ENCODE measurements at places on chromosomes 3 and 15.

DNA sequence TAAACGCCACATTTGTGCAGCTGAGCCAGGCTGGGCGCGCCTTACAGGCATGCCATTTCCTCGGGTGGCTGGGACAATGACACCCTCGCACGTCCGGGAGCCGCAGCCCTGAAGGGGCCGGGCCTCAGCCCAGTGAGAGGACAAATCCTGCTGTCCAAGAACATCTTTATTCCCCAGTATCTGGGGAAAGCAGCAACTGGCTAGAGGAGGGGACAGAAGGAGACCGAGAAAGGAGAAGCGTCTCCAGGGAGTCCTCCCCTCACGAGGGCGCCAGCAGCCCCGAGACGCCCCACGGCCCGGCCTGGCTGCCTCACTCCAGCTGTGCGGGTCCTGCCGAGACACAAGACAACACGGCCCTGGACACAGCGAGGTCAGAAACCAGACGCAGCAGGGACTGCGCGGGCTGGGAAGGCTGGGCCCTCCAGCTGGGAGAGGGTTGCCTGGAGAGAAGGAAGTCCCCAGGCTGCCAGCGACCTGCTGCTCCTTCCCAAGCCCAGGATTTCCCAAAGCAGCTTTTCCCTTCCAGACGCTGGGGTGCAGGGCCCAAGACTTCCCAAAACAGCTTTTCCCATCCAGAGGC is 130.2 kb downstream of the CHSY1 start:
- peak; percentile 51 for DNase-seq

GRCh38 chr15:81744364-81744763 is 301.5 kb downstream of the MEX3B start:
- no peak for DNase-seq

- DNase-seq = no peak
Observed at GRCh38 chr3:159583662-159584061, 405.0 kb upstream of the IL12A start.

- DNase-seq = no peak
Observed at GRCh38 chr15:70493787-70494516, 269.4 kb downstream of the UACA start.

DNA sequence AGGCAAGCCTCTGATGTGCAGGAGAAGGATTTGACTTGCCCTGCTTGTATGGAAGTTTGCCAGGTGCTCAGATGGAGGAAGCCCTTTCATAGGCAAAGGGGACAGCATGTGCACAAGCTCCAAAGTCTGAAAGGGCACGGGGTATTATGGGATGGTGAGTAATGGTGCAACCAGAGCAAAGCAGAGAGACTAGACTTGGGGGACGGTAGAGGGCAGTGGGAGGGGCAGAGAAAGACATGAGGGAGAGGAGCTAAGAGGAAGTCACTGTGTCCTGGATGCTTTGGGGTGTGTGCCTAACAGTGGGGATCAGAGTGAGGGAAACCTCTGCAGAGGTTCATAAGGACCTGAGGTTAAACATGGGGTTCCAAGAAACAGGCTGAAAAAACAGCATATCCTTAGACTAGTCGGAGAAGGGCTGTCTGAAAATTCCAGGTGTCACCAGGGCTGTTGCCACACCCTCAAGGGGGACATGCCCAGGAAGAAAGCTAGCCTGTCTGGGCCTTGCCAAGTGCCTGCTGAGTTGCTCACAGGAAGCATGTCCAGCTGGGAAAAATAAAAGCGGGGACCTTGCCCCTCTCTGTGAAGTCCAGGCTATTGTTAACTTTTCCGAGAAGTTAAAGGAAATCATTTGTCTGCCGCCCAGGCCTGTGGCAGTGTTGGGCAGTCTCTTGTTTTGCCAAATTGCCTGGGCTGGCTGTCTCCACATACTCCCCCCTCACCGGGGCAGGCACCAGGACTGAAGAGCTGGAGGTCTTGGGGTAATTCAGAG is 47.1 kb downstream of the HRH1 start:
- no peak for DNase-seq

GRCh38 chr3:104298662-104299061 is 1068.0 kb upstream of the ALCAM start:
- DNase-seq = no peak

DNA sequence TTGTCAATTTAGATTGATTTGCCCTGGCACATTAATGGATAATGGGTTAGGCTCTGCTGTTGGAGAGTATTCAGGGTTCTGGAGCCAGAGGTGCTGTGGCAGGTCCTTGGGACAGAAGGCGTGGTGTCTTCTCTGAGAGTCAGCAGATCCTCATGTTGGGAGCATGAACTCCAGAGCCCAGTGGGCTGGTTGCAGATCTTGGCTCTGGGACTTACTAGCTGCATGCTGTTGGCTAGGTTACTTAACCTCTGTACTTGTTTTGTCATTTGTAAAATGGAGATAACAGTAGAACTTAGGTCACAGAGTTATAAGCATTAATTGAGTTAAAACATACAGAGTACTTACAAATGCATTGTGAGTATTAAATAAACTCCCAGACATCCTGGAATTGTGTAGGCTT is 77.6 kb downstream of the CCK start:
- no peak for DNase-seq

- DNase-seq = no peak
Observed at GRCh38 chr3:56288258-56288657, 180.0 kb downstream of the ERC2 start.
